ENCODE measurements at places on chromosomes 11 and 22.
A peak's percentile ranks its signal among the peaks of the same experiment; 100 is the strongest.

- DNase-seq = no peak
These were observed 99.2 kb downstream of the TP53I11 start for GRCh38 chr11:44851496-44851895.

GRCh38 chr11:72778535-72779494 lies 15.0 kb downstream of the STARD10 start:
- no peak for DNase-seq

DNA sequence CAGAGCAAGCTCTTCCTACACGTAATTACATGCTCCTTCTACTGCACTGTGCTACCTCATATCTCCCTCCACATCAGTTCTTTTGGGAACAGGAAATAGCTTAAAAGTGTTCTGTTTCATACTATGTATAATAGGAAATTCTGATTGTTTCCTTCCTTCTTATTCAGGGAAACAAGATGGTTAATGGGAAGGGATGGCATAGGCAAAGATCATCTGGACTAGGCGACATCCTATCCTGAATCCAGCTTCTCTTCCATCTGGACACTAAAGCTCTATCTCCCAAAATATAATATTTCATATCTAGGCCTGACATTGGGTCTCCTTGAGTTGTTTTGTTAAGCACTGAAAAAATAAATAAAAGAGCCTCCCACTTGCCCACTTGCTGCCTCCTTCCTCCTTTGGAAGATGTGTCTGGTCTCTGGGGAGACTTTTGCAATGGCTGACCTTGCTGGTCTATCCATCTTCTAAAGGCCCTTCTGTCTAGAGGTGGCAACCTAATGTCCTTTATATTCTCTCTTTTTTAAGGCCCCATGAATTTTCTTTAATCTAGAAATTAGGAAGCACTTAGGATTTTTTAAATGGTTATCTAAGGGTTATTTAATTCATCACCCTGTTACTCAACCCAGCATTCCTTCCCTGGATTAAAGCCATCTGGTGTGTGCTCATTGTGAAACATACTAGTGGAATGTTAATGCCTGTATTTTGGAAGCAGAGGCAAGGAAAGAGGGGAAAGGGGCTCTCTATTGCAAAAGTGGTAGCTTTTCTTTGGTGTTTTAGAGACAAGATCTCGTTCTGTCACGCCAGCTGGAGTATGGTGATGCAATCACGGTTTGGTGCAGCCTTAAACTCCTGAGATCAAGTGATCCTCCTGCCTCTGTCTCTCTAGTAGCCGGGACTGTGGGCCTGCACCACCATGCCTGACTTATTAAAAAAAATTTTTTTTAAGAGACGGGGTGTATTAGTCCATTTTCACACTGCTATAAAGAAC lies 20.6 kb downstream of the CLMP start:
- DNase-seq = no peak

DNA sequence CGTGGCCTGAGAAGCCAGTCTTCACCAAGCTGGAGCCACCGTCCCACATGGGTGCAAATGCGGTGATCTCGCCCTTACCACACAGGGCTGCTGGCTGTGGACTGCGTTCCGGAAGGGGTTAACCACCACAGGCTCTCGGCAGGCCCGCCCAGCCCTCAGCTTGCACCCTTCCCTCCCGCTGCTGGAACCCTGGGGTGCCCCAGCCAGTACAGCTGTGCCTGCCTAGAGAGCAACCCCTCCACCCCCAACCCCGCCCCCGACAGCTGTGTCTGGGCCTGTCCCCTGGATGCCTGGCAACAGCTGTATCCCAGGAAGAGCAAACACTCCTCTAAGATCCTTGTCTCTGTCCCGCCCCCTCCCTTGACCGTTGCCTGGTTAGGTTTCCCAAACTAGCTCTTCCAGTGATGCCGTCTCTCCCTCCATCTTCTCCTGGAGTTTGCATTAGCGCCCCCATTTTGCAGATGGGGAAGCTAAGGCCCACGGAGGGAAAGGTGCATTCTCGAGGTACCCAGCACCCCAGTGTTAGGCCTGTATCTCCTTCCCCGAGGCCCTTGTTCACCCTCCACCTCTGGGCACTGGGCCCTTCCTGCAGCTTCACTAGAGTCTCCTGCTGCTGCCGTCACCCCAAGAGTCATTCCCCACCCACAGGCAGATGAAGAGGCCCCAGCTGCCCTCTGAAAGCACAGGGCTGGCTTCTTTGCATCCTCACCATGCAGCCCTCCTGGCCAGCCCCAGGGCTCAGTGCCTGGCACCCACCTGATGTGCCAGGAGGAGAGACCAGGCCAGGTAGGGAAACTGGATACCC lies 12.6 kb upstream of the COX8A start:
- DNase-seq = no peak

DNA sequence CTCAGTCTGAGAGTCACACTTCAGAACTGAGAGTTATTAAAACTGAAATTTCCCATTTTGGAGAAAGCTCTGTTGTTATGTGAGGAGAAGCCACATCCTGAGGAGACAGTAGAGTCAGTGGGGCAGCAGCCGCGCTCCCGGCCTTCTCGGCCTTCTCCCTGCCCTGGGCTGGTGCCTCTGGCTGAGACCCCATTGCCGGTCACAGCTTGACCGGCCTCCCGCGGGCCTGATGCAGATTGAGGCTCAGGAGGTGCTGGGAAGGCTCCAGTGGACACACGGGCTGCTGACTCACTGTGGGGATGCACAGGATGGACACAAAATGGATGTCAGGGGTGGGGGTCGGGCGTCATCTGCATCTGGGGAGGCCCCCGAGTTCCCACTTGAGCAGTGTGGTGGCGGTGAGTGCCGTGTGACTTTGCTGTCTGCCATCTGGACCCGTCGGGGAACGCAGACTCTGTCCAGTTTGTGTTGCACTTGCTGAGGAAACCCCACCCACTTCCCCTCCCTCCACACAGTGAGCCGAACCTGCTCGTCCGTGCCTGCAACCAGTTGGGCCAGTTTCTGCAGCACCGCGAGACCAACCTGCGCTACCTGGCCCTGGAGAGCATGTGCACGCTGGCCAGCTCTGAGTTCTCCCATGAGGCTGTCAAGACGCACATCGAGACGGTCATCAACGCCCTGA lies 50.1 kb downstream of the MUC6 start:
- DNase-seq = no peak

DNA sequence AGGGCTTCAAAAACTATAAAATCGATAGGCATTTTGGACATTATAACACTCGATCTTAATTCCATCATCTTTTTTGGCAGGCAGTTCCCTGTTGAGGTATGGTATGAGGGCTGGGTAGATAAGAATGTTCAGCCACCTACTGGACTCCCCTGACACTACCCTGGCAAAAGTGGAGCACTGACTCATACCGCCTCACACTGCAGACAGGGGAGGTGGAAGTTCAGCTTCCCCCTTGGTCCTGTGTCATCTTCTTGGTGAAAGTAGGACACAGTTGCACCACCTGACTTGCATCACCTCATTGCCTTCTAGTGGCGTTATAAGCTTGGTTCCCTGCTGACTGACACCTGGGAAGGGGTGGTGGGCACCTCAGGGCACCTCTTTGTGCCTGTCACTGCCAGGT lies 30.4 kb downstream of the PAAF1 start:
- no peak for DNase-seq

DNA sequence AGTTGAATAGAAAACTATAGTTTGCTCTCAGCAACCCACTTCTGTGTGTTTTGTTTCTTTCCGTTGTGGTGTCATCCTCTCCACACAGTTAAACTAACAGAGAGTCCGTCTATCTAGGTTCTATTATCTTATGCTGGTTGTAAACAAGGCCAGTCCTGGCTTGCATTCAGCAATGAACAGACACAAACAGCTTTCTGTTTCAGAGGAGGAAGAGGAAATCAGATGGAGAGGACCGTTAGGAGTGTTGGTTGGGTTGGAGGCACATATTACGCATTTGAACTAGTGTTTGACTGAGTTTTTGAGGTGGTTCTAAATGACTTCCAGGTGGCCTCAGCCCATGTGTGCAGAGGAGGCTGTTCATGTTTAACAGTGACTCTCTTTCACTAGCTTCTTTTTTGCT lies 129.5 kb upstream of the SORL1-AS1 start:
- DNase-seq = no peak

- DNase-seq = no peak
These were observed 16.9 kb upstream of the CD81 start for GRCh38 chr11:2360081-2360642.

- no peak for DNase-seq
These were observed 164.8 kb upstream of the GRK3 start for GRCh38 chr22:25399649-25400151.

DNA sequence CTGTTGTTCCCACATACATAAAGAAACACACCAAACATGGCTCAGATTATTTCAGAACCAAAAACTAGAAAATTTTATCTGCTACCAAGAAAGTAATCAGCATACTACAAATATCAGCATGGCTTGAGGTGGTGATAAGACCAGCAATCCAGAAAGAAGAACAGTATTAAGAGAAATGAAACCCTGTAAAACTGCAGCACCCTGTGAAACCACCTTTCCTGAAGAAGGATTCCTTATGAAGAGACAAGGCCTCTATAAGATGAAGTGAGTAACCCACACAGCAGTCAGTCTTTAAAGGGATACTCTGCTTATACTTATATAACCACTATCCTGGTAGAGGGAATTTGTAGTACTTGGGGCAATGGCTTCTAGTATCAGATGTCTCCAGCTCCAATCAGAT lies 49.9 kb downstream of the RSF1 start:
- DNase-seq = no peak

- DNase-seq = no peak
These were observed 35.7 kb upstream of the CLDN5 start for GRCh38 chr22:19559956-19560355.

DNA sequence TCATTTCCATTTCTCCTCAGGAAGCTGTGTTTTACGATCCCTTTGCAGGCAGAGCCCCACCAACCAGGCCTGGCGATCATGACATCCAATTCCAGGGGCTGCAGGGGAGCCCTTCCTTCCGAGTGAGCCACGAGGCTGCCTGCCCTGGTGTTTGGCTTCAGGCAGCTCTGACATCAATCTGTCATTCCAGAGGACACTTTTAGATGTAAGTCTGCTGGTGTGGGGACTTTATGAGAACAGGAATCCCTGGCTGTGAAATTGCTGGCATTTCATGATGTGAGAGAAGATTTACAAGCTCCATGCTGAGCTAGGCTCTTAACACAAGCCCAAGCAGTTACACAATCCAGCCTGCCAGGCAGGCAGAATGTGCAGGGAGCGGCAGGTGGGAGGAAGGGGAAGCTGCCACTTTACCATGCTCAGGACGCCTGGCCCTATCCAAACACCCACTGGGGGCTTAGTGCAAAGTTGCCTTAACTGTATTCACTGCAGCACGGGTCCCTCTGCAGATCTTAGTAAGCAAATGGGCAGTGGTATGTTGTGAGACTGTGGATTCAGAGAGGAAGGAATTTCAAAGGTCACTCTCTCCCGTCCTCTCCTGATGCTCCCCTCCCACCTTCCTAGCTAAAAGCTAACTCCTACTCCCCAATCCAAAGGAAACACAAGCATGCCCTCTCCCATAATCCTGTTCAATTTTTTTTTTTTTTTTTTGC lies 43.4 kb upstream of the MICAL2 start:
- DNase-seq = peak; percentile 67

- no peak for DNase-seq
These were observed 5.7 kb downstream of the DIXDC1 start for GRCh38 chr11:111942829-111943228.

GRCh38 chr22:27110665-27111451 lies 453.5 kb downstream of the MIAT start:
- no peak for DNase-seq

DNA sequence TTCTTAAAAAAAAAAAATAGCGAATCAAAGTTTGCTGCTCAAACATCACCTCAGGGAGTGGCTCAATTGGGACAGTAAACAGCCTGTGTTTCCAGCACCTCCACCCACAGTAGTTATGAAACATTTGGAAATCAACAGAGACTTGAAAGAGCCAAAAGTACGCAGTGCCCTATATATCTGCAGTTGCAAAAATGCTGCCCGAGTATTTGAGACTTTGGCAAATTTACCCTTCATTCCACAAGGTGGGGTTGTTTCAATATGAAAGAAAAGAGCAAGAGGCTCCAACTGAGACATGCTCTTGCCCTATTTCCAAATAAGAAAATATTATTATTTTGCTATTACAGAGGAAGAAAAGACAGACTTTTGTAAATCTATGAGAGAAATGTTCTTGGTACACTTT lies 851.1 kb upstream of the RAG2 start:
- DNase-seq = peak; percentile 8

DNA sequence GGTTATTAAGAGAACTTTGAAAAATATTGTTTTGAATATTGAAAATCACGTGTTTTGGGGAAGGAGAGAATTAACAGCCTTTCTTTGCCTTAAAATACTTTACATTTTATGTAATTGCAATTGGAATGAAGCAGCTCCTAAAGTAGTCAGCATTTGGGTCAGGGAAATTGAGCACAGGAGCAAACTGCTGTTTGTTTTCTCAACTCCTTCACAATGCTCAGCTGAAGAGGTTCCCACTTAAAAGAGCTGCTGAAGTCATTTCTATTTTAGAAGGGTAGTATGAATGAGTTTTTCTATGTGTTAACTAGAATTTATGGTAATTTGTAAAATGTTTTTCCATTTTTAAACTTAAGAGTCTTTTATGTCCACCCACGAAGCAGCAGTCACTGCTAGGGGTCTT lies 8.1 kb upstream of the UCP2 start:
- DNase-seq = no peak

GRCh38 chr22:32286290-32286840 lies 31.2 kb upstream of the SLC5A4 start:
- no peak for DNase-seq

DNA sequence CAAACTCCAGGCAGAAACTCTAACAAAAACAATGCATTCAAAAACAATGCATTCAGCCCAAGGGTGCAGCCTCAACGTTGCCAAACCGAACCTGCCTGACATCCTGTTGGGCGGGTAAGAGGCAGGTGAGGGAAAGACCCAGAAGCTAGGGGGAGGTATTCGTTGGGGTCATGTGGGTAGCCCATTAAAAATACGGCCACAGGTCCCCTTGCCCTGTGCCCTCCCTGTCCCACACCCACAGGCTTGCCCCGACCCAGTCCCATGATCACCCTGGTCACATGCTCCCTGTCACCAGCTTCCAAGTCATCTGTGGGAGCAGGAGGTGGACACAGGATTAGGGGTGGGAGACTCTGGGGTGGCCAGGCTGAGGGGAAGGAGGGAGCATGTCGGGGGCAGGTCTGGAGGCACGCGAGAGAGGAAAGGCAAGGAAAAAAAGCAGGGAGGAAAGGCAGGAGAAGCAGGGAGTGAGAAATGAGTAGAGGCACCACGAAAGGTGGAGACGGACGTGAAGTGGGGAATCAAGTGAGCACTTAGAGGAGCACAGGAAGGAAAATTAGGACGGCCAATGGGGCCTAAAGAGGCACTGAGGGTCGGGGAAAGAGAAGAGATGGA lies 683 bp downstream of the PLA2G6 start:
- DNase-seq = no peak

DNA sequence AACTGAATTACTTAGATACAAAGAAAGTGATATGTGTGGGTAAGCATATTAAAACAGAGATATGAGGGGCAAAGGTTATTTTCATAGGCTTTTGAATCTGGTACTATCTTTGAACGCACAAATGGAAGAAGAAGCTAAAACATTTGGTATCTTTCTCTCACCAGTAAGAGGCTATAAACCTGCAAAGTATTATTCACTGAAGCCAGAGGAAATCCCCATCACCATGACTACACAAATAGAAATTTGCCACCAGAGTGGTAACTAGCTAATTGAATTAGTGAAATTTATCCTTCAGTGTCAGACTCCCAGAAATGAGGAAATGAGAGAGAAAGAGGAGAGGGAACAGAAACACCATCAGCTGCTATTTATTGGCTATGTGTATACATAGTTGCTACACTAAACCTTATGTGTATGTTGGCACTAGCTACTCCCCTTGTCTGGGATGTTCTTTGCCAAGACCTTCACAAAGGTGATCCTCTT lies 503.4 kb downstream of the DLG2 start:
- peak; percentile 4 for DNase-seq
